ENCODE measurements at places on chromosomes 6 and 20.

GRCh38 chr6:32888576-32888975, 34.6 kb downstream of the PSMB9 start:
- no peak for DNase-seq

GRCh38 chr6:105282631-105283585, 103.1 kb upstream of the POPDC3 start:
- DNase-seq = no peak

- no peak for DNase-seq
Observed at GRCh38 chr6:121105461-121105860, 228.8 kb downstream of the TBC1D32 start.

- DNase-seq = no peak
Observed at GRCh38 chr6:169058634-169059033, 195.0 kb downstream of the THBS2 start.

GRCh38 chr6:8829796-8830195, 394.5 kb upstream of the SLC35B3 start:
- DNase-seq = no peak

DNA sequence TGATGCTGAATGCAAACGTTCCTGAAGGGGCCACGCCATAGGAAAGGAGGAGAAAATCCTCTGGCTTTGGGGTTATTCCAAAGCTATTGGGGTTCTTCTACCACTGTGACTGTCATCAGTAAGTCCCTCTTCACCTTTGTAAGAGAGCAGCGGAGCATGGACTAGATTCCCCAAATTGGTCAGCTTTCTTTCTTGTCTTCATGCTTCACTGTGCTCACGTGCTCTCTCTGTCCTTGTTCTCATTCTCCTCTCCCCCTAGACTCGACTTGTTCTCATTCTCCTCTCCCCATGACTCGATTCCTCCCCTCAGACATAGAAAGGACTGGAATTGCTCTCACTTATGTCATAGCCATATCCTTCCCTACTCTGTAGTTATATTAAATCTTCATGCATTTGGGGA, 54.8 kb upstream of the ADGRG6 start:
- no peak for DNase-seq

DNA sequence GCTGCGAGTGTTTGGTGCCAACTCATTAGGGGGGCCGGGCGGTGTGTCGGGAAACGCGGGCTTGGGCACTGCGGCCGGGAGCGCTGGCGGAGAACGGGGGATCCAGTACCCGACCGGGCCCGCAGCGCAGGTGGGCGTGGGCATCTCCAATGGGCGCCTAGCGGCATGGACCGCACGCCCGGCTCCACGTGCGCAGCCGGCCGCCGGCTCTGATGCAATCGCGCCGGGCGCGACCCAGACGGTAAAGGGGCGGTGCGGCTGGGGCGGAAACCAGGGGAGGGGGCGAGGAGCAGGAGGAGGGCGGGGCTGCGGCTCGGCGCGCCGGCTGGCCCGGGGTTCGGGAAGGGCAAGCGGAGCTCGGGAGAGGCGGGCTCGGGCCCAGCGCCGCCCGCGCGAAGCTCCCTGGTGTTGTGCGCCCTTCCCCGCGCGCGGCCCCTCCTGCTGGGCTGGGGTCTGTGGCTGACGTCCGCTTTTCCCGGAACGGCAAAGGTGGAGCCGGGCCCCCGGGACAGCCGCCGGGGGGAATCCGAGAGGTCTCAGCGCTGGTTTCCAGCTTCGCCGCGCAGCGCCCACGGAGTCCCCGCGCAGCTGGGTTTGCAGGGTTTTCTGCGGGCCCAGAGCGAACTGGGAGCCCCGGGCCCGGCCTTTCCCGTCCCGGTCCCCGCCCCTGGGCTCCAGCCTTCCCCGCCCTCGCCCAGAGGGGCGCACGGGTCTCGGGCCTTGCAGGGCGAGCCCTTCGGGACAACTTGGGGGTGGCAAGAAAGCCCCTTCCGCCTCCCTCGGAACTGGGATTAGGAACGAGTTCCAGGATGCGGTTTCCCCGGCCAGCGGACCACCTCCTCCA, 867 bp downstream of the MTHFD1L start:
- no peak for DNase-seq

All from cortex of kidney (tissue), 1 donor.